Epithelial cell of esophagus (primary cell): ENCODE measurements at places on chromosomes 3 and 15.
A peak's percentile ranks its signal among the peaks of the same experiment; 100 is the strongest.

- peak; percentile 76 for DNase-seq
These were observed 748.8 kb upstream of the CCDC54 start for GRCh38 chr3:106628407-106628806.

GRCh38 chr15:41894791-41895463 is 1.1 kb upstream of the SPTBN5 start:
- DNase-seq: peak; percentile 93

- no peak for DNase-seq
These were observed 43.2 kb upstream of the IQSEC1 start for GRCh38 chr3:13116426-13116825.

GRCh38 chr3:169354774-169355501 is 308.6 kb downstream of the MECOM start:
- no peak for DNase-seq

GRCh38 chr3:166734734-166735133 is 645.4 kb downstream of the ZBBX start:
- DNase-seq: peak; percentile 42

- DNase-seq: peak; percentile 40
These were observed 589 bp downstream of the NEIL1 start for GRCh38 chr15:75347222-75348033.

DNA sequence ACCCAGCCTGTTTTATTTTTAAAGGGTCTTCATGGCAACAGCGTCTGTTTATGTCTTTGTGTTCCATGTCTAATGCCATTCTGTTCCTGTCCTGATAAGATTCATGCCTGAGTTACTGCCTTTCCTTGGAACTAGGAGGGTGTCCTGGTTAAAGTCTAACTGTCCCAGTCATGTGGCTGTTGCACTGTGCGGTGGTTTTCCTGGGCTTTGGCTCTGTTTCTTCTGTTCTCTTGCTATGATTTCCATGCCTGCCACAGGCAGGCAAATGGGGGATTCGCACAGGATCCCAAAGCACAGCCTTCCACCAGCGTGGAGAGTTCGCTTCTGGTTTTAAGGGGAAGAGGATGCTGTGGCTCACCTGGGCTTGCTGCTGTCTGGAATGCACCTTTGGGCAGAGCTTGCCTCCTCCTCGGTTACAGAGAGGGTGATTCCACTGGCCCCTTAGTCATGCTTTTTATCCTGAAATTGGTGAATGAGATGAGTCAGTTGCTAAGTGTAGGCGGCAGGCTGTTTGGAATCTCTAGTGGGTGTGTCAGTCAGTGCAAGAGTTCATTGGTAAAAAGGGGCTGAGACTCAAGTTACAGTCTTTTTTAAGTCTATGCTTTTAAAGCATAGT is 86.8 kb downstream of the CCK start:
- DNase-seq: peak; percentile 96

DNA sequence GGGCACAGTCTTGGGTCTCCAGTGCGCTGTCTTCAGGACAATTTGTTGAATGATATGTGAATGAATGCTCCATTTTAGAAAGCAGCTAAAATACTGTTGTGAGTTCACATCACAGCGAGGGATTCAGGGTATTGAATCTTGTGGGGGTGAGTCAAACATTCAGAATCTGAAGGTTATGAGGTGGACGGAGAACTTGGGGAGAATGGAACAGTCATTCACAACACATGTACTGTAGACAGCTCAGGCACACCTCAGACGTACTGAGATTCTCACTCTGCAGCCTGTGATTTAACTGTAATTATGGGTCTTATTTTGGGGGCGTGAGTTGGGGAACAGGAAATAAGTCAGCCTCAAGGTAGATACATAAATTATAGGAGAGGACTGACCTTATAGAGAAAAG is 13.9 kb downstream of the CRYBG3 start:
- DNase-seq: peak; percentile 38

DNA sequence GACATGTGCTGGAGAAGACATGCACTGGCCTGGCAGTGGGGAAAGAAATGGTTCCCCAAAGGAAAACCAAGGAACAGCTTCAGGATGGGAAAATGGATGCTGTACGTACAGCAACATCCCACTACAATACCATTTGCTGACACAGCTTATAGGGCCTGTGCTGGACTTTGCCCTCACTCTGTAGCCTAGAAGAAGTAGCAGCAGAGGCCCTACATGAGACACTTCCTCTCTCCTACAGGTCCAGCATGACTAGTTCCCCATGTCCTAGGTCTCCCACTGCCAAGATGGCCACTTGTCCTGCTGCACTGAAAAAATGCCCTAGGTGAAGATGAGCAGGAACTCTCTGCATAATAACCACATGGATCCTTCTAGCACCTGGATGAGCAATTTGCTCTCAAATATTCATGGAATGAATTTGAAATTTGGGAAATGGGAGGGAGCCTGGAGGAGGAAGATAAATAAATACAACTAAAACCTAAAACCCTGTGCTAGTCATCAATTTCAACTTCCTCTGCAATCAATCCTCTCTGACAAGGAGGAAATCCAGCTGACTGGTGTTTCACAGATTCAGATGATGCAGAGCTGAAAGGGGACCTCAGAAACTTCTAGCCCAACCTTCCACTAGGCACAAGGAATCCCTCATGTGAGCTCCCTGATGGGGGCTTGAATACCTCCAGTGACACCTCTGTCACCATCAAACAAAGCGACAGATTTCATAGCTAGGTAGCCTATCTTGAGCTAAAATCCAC is 514.3 kb upstream of the PPP2R3A start:
- DNase-seq: no peak

GRCh38 chr15:98647026-98647773 is 1.1 kb upstream of the IGF1R start:
- peak; percentile 55 for DNase-seq

DNA sequence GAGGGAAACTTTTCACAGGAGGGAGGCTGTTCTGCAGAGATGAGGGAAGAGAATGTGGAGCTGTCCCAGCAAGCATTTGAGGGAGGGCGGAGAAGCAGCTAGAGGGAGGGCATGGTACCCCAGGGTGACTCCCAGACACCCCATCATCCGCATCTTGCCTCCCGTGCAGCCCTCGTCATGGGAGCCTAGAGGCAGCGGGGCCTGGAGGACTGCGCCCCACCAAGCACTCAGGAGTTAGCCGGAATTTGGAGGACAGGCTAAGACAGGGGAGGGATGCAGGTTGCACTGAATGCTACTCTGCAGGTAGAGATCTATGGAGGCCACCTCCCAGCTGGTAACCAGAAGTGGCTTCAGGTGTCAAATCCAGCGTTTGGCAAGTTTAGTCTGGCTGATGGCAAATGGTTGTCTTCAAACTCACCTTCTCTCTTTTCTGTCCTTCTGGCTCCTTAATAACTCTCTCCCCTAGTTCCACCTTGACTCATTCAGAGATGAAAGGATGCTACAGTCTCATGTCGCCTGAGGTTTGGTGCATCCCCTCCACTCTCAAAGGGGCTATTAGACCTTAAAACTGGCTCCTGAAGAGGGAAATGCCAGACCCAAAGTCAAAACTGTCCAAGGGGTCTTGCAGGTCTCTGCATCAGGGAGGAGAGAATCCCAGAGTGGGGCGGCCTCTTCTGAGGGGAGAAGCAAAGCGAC is 155.9 kb upstream of the TLE3 start:
- DNase-seq: no peak

- DNase-seq: no peak
These were observed 18.3 kb downstream of the TBC1D5 start for GRCh38 chr3:17724122-17724521.

DNA sequence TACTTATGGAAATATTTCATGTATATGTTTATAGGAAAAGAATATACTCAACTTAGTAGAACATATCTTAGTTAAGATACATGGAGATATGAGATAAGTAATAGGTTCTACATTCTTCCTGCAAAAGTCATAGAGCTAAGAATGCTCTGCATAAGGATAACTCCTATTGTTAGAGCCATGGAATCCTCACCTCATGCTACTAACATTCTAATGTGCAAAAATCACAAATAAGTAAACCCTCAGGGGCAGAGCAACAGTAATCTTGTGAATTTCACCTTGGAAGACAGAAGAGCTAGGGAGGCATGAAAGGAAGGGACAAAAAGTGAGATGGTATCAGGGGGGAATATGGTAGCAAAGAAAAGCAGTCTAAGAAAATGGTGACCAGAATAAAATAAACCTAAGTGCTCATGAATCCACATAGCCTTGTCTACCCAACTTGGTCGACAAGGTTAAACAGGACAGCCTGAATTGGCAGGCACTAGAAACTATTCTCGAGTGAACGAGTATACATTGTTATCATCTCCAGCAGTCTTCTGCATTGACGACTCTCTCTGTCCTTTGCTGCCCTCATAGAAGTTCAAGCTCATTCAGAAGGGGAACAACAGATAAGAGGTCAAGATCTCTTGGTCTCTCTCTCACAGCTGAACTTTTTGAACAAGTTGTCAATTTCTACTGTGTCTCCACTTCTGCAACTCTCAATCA is 52.8 kb downstream of the XRN1 start:
- DNase-seq: no peak

DNA sequence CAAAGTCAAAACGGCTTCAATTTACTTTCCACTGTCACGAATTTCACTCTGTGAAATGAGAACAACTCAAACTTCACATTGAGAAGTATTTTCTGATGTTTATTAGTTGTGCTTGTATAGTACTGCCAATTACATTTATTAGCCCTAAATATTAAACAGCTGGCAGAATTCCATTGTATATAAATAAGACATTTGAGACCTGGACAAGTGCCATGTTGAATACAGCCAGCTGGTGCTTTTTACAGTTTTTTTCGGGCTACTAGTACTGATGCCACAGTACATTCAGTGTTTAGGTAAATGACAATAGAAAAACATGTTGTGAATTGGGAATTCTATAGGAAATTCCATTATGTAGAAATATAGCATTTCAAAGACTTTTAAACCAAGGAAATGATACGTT is 79.0 kb downstream of the EPHA3 start:
- no peak for DNase-seq

- DNase-seq: no peak
These were observed 61.1 kb downstream of the MLH1 start for GRCh38 chr3:37054370-37054769.

- DNase-seq: no peak
These were observed 10.9 kb downstream of the ATG7 start for GRCh38 chr3:11283139-11283475.

DNA sequence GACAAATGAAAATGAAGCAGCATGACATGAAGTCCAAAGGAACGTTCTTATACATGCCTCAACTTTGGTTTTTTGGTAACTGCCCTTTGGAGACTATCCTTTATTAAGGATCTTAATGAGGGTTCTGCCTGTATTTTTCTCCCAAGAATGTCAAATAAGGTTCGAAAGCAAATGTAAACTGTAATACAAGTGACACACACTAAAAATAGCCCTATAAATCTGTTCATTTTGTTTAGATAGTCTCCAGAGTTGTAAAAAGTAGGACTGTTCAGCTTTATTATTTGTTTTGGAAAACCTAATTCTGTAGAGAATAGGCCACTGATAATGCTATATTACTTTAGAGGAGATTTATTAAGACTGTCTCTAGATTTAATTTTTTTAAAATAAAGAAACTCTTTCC is 80.5 kb upstream of the CDIN1 start:
- DNase-seq: no peak

- DNase-seq: no peak
These were observed 112.5 kb upstream of the SMAD3 start for GRCh38 chr15:66952756-66953522.

DNA sequence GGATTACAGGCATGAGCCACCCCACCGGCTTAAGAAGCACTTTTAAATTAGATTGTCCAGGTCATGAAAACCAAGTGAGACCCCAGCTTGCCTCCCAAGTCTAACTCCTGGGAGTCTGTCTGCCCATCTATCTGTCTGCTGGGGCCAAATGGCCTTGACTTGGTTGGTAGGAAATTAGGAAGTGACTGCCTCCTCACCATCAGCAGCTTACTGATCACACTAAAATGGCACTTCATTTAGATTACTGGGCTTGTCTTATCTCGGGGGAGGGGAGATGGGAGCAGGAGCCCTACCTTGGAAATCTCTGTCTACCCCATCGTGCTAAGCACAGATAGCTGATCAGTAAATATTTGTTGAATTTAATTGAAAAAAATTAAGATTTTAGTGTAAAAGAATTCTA is 5.6 kb upstream of the LRRC2 start:
- DNase-seq: no peak

DNA sequence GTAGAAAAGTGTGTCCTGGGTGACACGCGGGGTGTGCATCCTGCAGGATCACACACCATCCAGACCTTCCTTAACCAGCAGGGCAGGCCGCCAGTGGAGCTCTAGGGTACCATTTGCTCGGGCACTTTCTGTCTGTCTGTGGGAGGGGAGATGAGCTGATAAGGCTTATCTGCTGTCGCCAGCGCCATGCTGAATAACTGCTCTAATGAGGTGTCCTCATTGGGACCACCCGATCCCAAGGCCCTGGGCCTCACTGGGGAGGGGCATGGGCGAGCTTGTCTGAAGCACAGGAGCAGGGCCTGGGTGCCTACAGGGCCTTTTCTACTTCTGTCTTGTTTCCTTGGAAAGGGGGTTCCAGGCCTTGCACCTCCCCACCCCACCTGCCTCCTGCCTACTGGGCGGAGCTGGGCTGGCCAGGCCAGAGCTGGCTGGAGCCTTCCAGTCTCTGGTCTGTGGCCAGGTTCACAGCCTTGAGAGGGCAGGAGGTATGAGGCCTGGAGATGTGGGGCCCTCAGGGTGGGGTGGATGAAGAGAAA is 2.5 kb upstream of the GATA2 start:
- DNase-seq: no peak

DNA sequence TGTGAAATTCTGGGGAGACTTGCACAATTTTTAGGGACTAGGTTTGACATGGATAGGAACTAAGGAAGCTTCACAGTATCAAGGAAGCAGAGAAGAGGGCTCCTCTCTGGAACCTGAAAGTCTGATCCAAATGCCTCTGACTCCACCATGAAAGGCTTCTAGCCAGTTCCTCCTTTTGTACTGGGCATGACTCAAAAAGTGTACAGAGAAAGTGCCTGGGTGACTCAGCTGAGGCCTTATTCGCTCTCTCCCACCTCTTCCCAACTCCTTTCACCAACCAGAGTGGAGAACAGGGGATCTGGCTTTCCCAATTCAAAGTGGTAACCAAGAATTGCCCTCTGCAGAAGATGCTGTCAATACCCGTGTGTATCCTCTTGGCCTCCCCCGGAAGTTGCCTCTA is 342.9 kb upstream of the PROK2 start:
- DNase-seq: peak; percentile 75

DNA sequence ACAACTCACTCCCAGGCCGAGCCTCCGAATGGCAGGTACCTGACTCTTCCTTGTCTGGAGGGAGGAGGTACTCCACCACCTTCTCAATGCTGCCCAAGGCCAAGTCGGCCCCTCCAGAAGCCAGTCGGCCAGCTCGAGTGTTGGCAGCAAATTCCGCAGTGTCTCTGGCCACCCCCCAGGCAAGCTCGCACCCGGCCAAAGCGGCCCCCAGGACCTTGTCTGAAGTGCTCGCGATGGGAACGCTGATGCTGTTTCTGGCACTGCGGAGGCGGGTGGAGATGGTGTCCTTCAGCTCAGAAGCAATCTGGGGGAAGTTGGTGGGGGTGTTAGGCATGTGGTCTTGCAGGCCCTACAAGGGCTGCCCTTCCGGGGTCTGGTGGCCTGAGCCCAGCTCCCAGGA is 9.2 kb downstream of the PLIN1 start:
- DNase-seq: no peak

DNA sequence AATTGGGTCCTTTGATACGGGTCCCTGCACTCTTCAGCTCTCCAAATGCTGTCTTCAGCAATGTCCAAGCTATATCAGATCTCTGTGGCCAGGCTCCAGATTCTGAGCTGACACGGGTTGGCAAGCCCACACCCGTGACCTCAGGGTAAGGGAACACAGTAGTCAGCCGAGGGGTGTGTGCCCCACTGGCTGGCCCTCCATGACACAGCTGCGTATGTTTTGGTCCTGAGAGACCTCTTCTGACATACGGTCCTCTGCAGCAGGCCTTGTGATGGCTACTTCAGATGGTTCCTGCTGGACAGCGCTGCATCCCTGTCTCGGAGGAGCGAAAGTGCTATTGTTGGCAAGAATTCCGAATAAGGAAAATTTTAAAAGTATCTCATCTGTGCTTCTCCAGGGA is 85.2 kb upstream of the ADAMTS17 start:
- DNase-seq: no peak
